ENCODE measurements at places on chromosomes 6 and 20.

GRCh38 chr6:135382182-135382628 is 115.3 kb downstream of the AHI1 start:
- no peak for DNase-seq

DNA sequence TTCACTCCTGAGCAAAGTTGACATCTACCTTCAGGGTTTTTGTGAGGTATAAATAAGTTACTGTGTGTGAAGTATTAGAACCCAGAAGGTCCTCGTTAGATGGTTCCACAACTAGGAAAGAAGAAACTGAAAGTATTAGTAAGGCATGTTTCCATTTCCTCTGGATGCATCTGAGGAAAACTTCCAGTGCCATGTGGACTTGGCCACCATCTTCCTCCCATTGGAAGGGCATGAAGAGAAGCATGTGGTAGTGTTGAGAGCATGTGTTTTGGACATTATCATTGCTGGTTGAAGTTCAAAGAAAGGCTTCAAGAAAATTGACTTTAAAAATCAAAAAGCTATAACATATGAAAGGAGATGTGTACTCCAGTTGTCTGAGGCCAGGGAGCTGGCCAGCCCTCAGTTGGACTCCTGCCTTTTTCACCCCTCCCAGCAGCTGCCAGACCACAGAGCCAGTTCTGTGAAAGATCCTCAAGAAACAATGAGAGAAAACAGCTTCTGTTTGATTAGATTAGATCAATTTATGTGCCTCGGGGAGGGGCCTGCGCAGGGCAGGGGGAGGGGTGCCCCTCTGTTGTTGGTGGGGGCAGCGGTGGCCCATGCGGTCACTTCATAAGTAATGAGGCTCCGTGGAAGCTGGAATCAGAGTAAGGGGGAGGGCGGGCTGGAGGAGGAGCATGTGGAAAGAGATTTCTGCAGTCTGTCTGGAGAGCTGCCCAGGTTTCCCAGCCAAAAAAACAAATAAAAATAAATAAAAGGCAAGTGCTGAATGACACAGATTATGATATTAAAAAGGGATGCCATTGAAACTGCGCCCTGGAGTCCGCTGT is 154.0 kb downstream of the JARID2 start:
- peak; percentile 10 for DNase-seq

DNA sequence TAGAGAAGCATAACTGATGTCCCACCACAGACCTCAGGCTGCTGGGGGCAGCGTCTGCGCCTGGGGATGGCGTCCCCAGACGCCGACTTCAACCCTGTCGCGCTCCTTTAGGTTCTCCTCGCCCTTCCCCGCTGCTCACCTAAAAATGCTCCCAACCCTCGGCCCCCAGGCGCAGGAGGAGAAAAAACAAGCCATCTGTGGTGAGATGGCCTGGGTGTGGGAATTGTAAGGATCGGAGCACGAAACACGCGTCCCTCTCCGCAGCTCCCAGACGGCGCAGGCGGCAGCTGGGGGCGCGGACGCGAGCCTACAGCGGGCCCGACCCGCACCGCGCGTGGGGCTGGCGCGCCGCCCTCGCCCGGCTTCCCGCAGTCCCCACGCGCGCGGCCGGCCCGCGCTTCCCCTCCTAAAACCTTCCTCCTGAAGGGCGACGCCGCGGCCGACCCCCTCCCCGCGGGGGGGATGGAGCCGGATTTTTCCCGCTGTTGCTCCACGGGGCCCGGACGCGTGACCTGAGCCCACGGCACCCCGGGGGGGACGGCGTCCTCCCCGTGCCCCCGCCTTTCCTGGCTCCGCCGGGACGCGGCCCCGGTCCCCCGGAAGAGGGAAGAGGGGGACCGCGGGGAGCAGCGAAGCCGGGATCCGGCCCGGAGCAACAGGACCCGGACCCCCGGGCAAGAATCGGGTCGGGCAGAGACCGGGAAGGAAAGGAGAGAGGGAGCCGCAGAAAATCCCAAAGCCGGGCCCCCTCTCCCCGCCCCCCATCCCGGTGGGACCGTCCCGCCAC is 611 bp downstream of the EPB41L2 start:
- no peak for DNase-seq

- no peak for DNase-seq
These were observed 305.2 kb downstream of the ESR1 start for GRCh38 chr6:152112491-152113261.

DNA sequence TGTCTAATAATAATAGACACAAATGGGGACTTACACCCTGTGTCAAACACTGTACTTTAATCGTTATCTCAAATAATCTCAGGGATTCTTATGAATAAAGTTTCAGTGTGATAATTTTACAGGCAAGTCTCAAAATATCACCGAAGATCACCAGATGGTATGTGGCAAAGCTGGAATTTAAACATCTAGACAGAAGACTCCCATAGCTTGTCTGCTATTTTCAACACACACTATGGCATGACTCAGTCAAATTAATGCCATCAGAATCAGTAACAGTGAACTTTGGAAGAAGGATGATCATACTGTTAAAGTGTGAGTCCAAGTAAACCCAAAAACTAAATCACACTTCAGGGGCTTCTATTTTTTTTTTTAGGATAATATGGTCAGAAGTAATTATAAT is 867.6 kb upstream of the FLRT3 start:
- no peak for DNase-seq

- DNase-seq = no peak
These were observed 152.7 kb downstream of the MACROD2 start for GRCh38 chr20:14148042-14148441.

- DNase-seq = no peak
These were observed 12.0 kb downstream of the WTAP start for GRCh38 chr6:159739341-159739740.

GRCh38 chr20:9246731-9247130 is 177.8 kb downstream of the PLCB4 start:
- DNase-seq = no peak

DNA sequence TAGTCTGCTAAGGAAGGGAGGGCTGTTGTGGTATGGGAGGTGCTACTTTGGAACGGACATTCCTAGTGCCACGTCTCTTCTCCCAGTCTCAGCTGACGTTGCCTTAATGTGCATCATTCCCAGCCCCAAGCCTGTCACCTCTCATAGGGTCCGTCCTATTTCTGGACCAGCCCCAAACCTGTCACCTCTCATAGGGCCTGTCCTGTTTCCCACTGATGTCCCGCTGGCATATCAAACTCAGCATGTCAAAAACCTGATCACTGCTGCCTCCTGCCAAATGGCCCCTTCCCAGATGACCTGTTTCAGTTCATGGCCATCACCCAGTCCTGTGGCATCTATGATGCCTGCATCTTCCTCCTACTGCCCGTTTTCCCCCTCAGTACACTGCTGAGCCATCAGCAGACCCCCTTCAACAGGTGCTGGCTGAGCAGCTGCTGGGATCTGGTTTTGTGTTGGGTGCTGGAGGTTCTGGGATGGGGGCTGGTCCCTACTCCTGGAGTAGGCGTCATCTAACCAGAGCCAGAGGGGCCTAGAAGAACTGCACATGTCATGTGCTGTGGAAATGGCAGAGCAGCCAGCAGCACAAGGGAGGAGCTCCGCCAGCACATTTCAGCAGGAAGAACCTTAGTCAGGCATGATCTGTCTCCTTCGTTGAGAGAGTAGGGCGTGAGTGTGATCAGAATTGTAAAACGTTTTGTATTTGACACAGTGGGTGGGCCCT is 3.3 kb downstream of the ENTPD6 start:
- no peak for DNase-seq

DNA sequence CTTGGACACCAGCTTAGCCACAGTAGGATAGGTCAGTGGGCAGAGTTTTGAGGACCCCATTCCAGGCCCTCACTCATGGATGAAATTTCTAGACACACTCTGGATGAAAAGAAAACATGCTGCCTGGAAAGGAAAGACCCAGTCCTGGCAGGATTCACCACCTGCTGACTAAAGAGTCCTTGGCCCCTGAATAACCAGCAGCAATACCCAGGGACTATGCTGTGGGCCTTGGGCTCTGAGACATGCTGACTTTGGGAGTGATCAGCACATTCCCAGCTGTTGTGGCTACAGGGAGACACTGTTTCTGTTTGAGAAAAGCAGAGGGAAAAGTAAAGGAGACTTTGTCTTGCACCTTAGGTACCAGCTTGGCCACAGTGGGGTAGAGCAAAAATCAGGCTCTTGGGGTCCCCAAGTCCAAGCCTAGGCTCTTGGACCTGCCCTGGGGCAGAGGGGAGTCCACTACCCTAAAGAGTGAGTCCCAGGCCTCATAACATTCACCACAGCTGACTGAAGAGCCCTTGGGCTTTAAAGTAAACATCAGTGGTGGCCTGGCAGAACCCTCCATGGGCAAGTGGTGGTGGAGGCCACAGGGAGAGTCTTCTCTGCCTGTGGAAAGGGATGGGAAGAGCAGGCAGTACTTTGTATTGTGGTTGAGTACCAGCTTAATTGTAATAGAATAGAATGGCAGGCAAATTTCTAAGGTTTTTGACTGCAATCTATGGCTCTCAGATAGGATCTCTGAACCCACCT is 516.8 kb downstream of the BCKDHB start:
- DNase-seq = no peak

GRCh38 chr6:167791780-167792478 is 34.8 kb upstream of the AFDN start:
- no peak for DNase-seq

DNA sequence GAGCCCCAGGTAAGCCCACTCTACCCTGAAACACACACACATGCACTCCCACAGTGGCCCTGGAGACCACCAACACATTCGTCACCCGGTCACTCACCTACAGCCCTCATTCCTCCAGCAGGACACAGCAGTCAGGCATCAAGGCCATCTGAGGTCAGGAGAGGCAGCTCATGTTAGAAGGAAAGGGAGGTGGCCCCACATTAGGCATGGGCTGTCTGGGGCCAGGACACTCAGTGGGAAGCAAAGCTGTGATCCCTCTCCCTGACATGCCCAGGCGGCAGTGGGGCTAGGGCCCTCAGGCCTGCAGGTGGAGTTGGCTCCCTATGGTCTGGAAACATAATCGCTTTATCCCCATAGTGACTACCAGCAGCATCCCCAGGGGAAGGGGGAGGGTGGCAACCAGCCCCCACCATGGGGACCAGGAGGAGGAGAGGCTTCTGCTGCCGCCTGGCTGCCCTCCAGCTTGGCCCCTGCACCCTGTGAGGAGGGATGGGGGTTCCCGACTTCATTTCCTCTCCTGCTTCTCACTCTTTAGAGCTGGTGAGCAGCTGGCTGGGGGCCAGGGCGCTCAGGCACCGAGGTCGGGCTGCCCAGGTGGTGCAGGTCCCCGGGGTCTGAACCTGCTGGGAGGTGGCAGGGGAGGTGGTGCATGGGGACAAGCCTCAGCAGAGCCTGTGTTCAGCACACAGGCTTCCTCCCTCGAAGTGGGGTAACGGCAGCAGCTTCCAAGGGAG is 76.6 kb upstream of the CST7 start:
- DNase-seq = no peak

DNA sequence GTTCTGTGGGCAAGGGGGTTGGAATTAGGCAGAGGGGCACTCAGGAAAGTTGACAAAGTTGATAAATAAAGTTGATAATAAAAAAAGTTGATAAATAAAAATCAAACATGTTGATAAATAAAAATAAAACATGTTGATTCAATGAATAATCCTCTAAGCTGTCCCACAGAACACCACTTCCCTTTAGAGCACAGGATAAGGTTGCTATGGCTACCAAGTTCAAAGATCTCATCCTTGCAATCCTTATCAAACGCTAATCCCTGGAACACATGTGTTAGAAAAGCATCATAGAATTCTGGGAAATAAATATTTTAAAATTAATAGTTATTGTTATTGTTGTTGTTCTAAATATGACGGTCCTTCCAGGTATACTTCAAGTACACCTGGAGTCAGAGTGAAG is 33.9 kb downstream of the MBOAT1 start:
- DNase-seq = no peak

GRCh38 chr6:44257753-44258324 is 511 bp upstream of the SLC35B2 start:
- no peak for DNase-seq

GRCh38 chr20:63134201-63134612 is 81.7 kb downstream of the YTHDF1 start:
- DNase-seq = no peak

DNA sequence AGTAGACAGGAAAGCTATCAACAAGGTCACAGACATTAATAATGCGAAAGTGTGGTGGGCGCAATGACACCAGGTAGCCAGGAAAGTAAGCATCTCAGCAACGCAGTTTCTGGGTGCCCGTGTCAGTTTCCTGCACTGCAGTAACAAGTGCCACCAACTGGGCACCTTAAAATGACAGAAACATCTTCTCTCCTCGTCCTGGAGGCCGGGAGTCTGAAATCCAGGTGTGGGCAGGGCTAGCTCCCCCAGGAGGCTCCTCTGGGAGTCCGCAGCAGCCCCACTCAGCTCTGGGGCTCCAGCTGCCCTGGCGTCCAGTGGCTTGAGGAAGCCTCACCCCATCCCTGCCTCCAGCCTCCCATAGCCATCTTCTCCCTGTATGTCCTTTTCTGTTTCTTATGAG is 387.2 kb downstream of the TAF4 start:
- DNase-seq = no peak

DNA sequence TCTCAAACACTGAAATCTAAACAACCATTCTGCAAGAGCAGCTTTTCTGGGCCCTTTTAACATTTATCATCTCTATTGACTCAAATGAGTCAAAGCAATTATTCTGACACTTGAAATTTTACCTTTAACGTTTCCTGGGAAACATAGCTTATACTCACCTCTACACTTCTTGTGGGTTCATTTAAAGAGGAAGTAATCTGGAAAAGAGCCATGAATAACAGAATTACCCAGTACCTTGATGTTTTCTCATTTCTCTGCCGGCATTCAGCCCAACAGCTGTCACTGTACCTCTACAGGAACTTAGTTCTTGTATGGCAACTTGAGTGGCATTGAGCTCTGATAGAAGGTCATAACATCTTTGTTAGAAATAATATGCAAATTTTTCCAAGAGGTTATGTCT is 272.2 kb downstream of the KCNQ5 start:
- DNase-seq = no peak

GRCh38 chr20:44109951-44110361 is 77.0 kb downstream of the JPH2 start:
- DNase-seq = no peak

DNA sequence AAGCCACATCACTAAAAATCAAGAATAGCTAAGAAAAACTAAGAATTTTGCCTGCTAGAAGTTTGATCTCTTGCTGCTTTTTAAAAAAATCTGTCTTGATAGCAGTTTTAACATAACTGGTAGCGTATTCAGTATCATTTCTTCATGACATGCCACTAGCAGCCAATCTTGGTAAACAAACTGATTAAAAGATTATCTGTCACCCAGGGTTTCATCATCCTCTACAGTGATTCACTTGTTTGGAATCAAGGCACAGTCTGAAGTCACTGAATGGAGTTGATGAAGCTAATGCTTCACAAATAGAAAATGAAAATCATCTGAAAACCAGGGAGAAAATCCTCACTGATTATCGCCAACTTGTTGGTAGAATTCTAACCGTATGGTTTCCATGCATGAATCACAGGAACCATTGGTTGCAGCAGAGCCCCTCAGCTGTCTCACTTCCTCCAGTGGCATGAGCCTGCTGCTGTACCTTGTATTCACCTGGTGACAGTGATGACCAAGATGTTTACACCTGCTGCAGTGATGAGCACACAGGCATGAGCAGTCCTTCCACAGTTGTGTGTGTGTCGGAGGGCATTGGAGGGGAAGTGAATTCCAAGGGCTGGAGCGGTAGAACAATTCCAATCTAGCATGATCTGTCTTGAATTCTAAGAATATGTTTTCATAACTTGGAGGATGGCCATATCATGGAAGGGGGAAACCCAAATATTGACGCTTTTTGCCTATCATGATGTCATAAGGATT is 275.0 kb downstream of the KHDC1L start:
- DNase-seq = no peak
